ENCODE measurements at places on chromosomes 16 and 17.
A peak's percentile ranks its signal among the peaks of the same experiment; 100 is the strongest.

DNA sequence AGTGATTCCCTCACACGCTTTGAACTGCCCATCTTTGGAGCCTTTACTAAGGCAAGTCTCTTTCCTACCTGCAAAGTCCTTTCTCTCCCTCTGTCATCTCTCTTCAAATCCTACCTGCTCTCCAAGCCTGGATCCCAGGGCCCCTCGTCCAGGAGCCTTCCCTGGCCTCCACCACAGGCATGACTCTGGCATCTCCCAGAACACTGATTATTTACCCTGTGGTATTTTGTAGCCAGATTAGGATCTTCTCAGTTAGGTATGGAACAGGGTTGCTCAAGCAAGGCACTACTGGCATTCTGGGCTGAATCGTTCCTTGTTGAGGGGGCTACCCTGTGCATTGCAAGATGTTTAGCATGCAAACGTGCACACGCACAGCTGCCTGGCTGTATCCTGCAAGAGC, 31.9 kb upstream of the POLR3E start:
- no peak for DNase-seq

GRCh38 chr16:57888128-57888527, 82.8 kb downstream of the CNGB1 start:
- DNase-seq, result no peak

DNA sequence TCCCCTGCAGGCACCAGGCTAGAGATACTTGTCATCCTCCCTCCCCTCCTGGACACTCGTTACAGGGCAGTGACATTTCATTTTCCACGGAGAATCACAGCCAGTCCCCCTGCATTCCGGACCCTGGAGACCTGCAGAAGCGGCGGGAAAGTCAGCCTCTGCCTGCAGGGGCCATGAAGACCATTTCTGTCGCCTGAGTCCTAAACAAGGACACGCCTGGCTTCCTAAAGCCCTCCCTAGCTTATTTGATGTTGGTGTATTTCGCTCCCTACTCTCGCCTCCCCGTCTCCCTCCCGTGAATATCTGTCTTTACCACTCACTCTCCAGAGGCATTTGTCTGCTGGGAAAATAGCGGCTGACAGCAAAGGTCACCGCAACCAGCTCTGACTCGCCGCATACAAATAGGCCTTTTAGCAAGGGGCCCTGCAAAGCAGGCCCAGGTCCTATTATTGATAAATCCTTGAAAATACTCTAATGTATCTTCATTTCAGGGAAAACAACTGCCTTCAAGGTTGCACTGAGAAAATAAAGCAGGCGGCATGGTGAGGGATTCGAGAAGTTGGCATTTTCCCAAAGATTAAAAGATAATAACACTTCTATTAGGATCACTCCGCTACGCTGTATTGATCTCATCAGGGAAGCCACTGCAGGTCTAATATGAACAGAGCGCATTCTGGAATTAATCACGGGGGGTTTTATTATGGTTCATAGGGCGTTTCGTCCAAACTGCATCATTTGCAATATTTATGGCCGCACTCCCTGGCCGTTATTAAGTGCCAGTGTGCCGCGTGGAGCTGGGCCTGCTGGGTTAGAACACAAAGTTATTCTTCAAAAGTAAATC, 447.1 kb upstream of the CDH5 start:
- no peak for DNase-seq

GRCh38 chr16:30992276-30992780, 7.3 kb downstream of the HSD3B7 start:
- no peak for DNase-seq

GRCh38 chr17:27233776-27234175, 60.1 kb upstream of the WSB1 start:
- DNase-seq, result no peak

- DNase-seq, result no peak
Measured at GRCh38 chr16:78762222-78762621, 662.8 kb downstream of the WWOX start.

DNA sequence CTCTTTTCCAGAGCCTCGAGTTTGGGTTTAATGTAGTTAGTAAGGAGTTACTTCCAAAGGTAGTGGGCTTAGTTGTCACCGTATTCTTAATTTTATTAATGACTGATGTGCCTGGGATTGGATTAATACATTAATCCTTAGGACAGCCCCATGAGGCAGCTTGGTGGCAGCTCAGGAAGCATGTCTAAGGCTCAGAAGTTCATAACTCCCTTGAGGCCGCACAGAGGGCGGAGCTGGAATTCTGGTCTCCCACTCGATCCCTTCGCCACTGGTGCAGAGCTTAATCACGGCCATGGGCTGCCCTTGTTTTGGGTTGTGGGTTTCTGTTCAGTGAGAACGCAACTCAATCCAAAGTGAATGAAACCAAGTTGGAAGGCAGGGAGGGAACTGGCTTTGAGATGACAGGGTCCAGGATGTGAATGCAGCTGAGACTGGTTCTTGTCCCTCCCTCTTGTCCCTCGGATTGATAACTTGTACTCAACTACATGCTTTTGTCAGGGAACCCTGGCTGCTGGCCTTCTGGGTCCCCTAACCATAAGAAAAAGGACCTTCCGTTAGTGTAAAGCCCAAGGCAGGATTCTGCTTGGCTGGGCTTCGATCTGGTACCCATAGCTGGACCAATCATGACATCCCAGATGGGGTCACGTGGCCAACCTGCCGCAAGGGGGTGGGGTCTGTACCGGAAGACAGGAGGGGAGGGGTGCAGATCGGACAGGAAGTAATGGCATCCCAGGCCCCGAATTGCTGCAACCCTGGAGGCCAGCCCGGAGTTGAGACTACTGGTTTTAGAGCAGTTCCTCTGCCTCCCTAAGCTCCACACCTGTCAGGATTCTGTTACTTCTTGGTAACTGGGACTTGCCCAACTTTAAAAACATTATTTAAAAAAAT, 45.4 kb downstream of the SNX20 start:
- DNase-seq, result peak; percentile 35

DNA sequence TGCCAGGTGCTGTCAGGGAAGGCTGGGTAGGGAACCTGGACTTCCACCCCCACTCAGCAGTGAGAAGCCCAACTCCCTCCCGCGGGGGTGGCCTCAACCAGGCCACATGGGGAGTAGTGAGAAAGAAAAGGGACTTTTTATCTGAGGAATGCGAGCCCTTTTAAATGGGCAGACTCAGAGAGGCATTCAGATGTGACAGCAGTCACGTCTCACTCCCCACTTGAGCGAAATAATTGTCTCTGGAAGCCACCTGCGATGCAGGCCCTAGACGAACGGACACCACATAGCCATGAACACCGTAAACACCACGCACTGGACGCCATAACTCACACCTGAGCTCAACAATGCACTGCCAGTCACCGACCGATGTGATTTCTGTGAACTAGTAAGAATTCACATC, 11.9 kb upstream of the CD300E start:
- no peak for DNase-seq

Measured in stimulated activated CD4-positive, alpha-beta T cell treated with anti-CD3 and anti-CD28 coated beads, Interleukin-4, amount 100 ng/mL, for 24 hours (primary cell).